Stimulated activated CD8-positive, alpha-beta memory T cell treated with anti-CD3 and anti-CD28 coated beads, Interleukin-4, amount 100 ng/mL, for 24 hours (primary cell): ENCODE measurements at places on chromosomes 5 and 9.

DNA sequence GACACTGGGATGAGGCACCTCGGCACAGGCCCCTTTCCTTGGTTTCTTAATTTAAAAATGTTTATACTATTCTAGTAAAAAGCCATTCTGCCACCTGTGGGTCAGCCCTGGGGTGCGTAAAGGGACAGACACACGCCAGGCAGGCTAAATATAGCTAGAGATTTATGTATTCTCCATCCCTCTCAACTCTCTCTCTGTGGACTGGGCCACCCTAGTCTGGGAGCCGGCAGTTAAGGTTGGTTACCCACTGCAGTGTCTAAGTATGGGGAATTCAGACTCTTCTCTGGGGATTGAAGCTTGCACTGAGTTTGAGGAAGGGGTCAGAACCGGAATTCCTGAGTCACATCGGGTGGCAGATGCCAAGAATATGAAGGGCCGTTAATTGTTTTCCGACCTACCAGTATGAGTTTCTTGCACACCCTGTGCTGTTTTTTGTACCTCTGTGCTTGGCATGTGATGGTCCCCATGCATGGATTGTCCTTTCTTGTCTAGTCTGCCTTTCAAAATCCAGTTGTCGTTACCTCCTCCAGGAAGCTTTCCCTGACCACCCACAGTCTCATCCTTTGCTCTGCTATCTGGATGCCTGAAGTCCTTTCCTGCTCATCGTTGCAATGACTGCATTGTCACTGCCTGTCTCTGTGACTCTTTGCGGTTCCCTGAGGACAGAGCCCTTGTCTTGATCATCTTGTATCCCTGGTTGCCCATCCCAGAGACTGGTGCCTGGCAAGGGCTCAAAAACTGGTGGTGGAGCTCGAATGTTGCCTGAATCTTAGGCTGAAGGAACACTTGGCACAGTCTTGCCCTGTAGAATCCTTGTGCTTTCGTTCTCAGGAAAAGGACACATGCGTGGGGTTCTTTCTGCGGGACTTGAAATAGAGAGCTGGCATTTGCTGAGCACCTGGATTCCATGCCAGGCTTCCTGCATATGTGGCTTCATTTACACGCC, 2.1 kb downstream of the NEURL1B start:
- DNase-seq = no peak

DNA sequence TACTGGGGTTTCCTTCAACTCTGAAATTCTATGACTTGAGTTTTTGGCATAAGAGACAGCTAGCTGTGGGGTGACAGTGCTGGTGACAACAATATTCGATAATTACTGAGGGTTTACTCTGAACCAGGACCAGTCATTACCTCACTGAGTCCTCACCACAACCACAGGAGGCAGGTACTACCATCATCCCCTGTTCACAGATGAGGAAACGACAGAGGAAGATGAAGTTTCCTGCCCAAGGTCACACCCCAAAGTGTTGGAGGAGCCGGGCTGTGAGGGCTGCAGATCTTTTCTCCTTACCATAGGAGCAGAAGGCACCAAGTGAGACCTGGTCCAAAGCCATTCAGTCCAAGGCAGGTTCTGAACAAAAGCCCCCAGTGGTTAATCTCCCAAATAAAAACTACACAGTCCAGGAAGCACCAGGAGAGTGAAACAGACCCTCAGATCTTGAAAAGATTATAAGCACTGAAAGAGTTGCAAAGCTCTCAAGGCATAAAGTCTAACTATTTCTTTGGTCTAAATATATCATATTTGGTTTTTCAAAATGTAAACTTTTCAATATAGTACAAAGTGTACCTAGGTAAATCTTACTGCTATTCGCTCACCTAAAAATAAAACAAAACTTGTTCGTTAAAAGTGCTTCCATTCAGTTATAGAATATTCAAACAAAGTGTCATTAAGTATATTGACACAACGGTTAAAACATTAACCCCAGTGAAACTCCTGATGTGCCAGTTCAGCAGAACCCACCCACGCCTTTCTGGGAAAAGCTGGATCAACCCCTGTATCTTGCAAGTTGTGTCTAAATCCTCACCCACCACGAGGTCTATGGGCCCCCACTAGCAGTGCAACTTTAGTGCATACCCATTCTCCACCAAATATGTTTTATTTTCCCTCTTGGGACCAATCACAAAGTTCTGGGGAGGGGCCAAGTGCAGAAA, 82.6 kb upstream of the EQTN start:
- no peak for DNase-seq

- no peak for DNase-seq
Observed at GRCh38 chr5:108858959-108859358, 111.3 kb downstream of the FER start.

- no peak for DNase-seq
Observed at GRCh38 chr5:59036274-59036961, 453.5 kb downstream of the RAB3C start.

- DNase-seq = no peak
Observed at GRCh38 chr5:74625742-74626241, 14.7 kb downstream of the ENC1 start.

DNA sequence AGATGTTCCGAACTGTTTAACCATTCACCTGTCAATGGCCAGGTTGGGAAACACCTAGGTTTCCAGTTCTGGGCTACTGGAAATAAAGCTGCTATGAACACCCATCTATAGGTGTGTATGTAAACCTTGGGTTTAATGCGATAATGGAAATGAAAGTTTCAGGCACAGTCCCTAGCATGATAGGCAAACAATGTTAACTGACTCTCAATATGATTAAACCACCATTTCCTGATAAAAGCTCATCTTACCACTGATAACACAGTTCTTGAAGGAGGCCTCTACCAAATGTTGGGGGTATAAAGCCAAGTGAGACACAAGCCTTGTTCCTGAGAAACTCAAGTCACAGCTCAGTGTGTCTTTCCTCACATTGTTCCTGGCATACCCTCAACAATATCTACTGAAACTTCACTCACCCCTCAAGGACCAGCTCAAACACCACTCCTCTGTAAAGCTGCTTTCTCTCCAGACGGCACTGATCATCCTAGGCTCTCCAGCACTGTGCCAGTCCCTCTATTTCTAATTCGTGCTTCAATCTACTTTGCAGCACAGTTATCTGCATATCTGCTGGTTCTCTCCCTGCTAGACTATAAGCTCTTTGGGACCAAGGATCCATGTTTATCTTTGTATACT, 15.8 kb downstream of the RAB14 start:
- no peak for DNase-seq

GRCh38 chr5:123007182-123007581, 29.3 kb downstream of the PPIC start:
- DNase-seq = no peak

GRCh38 chr9:102244916-102245315, 506.5 kb upstream of the GRIN3A start:
- DNase-seq = no peak

GRCh38 chr5:14316471-14316870, 173.3 kb downstream of the TRIO start:
- no peak for DNase-seq
